ENCODE measurements at places on chromosomes 5 and 9.

GRCh38 chr5:179819296-179820126 lies 1.2 kb upstream of the SQSTM1 start:
- no peak for DNase-seq

DNA sequence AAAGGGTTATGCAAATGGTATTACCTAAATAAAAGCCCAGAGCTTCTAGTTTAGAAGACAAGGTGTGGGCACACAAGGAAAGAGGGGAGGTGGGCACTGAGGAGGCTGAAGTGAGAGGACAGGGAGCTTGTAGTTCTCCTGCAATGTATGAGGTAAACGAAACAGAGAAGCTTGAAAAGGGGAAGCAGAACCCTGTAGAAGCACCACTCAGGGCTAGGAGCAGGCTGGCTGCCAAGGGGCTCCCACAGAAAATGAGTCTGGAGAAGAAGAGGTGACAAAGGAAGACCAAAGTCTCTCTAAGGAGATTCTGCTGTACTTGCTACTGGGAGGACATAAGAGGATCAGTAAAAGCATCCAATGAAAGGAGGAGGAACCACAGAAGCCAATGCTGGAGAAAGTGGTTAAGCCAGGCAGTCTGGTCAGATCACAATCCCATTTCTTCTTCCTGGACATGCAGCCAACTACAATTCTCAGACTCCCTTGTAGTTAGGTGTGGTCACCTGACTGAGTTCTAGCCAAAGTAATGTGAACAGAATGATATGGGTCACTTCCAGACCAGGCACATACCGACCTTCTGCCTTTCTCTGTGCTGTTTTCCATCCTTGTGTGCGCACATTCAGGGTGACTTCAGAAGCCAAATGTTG lies 174.5 kb upstream of the MAP3K1 start:
- no peak for DNase-seq

DNA sequence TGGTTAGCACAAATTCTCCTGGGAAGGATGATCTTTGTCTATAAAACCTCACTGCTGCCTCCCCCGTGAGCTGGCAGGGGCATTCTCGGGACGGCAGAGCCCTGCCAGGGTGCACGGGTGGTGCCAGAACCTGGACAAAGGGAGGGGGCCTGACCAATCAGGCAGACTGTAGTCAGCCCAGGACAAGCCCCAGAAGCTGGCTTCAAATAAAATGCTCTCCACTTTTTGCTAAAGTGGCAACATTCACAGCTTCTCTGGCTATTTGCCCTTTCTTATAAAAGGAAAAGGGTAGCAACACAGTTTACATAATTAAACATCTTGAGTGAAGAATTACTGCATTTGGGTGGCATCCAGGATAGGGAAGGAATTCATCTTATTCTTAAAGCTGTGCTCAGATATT lies 14.4 kb downstream of the IL9 start:
- DNase-seq, result no peak

GRCh38 chr5:133926489-133927299 lies 41.7 kb downstream of the C5orf15 start:
- no peak for DNase-seq

DNA sequence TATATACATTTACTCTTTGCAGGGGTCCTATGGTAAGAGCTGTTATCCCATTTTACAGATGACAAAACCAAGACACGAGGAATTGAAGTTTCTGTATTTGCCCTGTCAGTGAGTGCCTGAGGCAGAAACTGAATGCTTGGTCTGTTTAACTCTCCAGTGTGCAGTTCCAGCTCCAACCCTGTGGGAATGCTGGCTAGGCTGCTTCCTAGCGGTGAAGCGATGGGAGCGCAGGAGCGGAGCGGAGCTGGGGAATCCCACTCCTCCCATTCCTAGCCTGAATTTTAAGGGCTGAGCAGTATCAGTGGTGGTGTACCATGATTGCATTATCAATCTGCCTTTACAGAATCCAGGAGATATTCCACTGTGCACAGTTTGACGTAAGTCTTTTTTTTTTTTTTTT lies 202.3 kb downstream of the LRRC70 start:
- DNase-seq, result no peak

- DNase-seq, result no peak
Observed at GRCh38 chr5:154970759-154971158, 29.9 kb downstream of the MRPL22 start.

Measured in iPS DF 6.9 (cell line).